Right ventricle myocardium inferior (tissue), 1 donor: ENCODE measurements at places on chromosomes 13 and 19.

DNA sequence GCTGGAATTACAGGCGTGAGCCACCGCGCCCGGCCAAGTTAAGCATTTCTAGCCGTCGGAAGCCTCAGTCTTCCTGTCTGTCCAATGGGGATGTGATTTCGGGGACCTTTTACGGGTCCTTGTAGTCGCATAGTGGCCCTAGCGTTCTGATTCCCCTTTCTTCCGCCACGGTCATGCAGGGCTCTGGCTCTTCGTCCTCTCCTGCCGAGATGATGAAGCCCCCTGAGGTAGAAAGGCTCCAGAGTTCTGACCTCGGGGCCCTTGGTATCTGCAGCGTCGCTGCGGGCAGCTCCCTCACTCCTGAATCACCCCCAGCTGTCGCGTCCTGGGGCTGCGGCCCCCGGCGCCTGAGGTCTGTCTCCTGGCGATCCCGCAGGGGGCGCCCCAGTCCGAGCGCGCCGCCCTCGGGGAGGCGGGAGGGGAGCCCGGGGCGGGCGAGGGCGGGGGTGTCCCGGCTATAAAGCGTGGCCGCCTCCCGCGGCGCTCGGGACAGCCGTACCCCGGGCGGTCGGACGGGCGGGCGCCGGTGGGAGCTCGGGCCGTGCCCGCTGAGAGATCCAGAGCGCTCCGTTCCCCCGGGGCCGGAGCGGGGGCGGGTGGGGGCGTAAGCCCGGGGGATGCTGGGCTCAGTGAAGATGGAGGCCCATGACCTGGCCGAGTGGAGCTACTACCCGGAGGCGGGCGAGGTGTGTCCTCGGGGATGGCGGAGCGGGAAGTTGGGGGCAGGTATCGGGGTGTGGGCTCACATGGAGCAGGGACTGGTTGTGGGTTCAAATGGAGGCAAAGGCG is at the start of gene FOXA3:
Gene FOXA3 (plus strand): TSS at position 487 of the 789 bp plus-strand sequence. CDS start 131 bp downstream, at position 618.
- peak; percentile 74 for DNase-seq

DNA sequence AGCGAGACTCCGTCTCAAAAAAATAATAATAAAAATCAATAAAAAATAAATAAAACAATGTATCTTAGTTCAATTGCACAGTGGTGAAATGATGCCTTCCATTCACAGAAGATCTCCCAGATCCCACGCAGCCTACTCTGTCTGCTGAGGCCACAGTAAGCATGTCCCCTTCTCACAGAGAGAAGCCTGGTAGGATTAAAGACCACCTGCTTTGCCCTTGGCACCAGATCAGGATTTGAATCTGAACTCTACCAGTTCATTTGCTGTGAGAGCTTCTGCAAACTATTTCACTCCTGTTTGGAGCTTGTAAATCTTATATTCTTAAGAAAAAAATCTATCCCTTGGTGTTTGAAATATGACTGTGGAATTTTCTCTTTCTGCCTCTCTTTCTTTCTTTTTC is 2.2 kb upstream of the SLC7A1 start:
- no peak for DNase-seq

GRCh38 chr13:110554227-110554836 is 7.2 kb downstream of the RAB20 start:
- DNase-seq = no peak

DNA sequence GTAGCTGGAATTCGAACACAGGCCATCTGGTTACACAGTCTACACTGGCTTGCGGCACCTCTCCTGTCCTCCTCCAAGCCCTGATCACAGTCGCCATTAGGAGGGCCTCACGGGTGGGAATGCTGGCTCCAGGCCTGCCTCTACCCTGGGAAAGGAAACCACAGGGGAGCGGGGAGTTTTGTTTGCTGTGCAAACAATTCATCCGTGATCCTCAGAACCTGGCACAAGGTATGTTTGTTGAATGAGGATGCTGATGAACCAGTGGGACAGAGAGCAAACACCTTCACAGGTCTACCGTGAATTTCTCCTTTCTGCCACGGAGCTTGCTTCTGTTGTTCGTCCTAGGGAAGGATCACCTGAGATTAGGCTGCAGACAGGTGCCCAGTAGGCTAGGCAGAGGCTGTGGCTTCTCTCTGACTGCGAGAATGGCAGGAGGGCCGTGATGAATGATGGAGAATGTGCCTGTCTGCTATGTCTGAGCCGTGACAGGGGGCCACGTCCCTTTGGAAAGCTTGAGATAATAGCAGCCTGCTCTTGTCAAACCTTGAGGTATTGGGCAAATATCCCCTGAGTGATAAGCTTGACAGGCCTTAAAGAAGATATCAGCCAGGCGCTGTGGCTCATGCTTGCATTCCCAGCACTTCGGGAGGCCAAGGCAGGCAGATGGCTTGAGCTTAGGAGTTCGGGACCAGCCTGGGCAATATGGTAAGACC is 36.7 kb downstream of the PIN1 start:
- DNase-seq = no peak

DNA sequence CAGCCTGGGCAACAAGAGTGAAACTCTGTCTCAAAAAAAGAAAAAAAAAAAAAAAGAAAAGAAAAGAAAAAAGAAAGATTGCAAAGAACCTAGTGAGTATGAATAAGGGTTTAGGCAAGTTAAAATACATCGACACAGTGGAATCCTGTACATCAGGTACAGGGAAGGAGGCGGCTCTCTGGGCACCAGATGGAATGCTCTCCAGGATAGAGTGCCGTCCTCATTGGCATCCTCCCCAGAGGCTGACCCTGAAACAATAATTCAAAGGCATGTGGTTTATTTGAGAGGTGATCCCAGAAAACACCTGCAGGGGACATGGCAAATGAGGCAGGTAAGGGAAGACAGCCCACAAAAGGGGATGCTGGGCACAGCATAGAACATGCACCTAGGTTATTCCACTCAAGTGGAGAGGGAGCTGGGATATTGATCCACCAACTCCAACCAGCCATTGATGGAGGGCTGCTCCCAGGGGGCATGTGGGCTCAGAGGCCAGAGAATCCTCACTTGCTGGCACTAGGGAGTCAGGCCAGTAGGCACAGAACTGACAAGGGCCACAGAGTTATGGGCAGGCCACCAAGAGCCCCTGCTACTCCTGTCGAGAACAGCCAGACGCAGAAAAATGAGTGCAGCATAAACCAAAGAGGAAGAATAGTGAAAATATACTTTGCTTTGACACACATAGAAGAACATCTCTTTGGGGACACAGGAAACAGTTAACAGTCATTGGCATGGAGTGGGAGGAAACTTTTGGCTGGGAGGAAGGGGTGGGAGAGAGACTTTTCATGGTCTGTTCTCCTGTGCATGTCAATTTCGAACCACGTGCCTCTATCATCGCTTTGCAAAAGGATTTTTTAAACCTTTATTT is 4.2 kb downstream of the TSPAN16 start:
- DNase-seq = no peak

DNA sequence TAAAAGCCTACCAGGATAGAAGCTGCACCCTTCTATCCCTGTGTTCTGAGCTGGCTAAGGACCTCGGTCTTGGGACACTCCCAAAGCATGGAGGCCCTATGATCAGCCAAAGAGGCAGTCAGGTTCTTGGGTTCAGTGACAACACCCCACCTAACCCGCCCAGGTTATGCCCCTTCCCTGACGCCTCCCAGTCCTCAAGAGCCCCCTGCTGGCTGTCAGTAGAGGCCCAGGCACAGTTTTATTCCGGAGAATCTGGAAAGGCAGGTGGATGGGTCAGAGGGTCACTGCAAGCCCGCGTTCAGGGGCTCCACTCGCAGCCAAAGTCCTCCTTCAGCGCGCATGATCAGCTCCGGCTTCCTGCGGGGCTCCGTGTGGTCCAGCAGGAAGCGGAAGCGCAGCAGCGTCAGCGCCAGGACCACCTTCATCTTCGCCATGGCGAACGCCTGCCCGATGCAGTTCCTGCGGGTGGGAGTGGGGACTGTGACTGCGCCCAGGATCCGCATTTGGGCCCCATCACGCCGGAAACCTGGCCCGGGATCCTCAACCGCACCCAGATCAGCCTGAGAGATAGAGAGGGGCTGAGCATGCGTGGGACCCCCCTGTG is 22.3 kb downstream of the OR10H3 start:
- DNase-seq = no peak

GRCh38 chr13:27868641-27869435 is 51.0 kb upstream of the PDX1 start:
- no peak for DNase-seq

DNA sequence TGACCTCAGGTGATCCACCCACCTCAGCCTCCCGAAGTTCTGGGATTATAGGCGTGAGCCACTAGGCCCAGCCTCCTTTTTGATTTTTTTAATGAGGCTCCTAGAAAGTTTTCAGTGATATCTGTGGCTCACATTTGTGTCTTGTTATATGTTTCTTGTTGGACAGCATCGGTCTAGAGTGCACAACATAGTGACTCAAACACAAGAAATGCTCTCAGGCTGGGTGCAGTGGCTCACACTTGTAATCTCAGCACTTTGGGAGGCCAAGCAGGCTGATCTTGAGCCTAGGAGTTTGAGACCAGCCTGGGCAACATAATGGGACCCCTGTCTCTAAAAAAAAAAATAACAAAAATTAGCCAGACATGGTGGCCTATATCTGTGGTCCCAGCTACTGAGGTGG is 8.2 kb downstream of the PHF11 start:
- no peak for DNase-seq
